Activated CD8-positive, alpha-beta T cell treated with anti-CD3 and anti-CD28 coated beads, Interleukin-2, amount 10 ng/mL, durations not matched to agents 7 days and 5 days (primary cell): ENCODE measurements at places on chromosomes 6 and 20.

DNA sequence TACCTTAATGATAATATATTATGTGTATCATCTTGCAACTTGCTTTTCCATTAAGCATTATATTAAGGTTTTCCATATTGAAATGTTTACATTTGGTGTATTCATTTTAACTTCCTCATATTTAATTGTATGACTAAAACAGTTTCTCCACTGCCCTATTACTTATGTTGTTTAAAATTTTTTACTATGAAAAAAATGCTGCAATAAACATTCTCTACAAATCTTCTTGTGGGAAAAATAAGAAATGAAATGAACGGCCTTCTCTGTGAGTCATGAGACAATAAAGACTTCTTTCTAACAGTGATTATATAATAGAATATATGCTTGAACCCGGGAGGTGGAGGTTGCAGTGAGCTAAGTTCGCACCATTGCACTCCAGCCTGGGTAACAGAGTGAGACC is 25.5 kb downstream of the FASTKD5 start:
- DNase-seq: no peak

DNA sequence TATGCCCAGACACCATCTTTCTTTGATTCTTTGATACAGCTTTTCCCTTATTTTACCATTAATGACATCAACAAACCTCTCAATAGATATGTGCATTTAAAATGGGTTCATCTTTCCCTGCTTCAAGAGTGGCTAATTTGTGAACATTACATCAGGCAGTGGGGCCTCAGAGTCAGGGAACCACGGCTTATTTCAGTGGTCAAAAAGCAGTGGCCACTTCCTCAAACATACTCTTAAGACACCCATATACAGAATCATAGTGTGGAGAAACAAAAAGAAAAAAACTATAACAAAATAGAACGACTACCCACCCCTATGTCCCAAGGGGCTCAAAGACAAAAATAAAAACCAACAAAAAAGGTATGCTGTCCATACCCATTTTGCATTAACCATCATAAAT is 12.9 kb downstream of the SALL4 start:
- DNase-seq: no peak

GRCh38 chr6:53020005-53020744 is 25.1 kb upstream of the GSTA4 start:
- no peak for DNase-seq

- DNase-seq: no peak
Observed at GRCh38 chr6:3811191-3811590, 38.0 kb upstream of the FAM50B start.

- no peak for DNase-seq
Observed at GRCh38 chr6:156762547-156762946, 14.6 kb upstream of the ARID1B start.

- peak; percentile 93 for DNase-seq
Observed at GRCh38 chr6:107674995-107675738, 148.9 kb downstream of the SCML4 start.

GRCh38 chr6:7108196-7108963 is 619 bp downstream of the RREB1 start:
- DNase-seq: peak; percentile 59

DNA sequence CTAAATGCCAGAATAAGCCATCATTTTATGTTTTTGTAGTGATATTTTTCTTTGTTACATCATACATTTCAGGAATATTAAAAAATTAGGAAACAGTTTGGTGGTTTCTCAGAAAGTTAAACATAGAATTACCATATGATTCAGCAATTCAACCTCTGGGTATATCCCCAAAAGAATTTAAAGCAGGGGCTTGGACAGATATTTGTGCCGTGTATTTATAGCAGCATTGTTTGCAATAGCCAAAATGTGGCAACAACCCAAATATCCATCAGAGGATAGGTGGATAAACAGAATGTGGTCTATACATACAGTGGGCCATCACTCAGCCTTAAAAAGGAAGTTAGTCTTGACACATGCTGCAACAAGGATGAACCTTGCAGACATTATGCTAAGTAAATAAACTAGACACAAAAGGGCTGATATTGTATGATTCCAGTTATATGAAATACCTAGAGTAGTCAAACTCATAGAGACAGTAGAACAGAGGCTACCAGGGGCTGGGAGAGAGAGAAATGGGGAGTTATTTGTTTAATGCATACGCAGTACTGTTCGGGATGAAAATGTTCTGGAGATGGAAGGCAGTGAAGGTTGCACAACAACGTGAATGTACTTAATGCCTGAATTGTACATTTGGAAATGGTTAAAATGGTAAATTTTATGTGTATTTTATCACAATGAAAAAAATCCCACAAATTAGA is 18.9 kb upstream of the TRAF3IP2 start:
- DNase-seq: no peak

DNA sequence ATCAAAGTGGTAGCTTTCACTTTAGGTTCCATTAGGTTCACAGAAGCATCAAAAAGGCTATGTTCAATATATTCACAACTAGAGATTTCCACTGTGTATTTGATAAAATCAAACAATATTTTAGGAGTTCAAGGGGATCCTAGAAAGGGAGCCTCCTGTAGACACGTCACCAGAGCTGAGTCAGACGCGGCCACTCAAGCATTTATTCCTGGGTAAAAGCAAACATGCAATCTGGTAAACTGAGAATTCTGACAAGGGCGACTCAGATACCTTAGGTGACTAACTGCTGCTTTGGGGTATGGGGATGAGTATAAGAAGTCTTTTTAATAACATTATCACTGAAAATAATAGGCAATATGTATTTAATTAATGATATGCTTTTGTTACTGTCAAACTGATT is 118.7 kb upstream of the HMGN3 start:
- DNase-seq: no peak

DNA sequence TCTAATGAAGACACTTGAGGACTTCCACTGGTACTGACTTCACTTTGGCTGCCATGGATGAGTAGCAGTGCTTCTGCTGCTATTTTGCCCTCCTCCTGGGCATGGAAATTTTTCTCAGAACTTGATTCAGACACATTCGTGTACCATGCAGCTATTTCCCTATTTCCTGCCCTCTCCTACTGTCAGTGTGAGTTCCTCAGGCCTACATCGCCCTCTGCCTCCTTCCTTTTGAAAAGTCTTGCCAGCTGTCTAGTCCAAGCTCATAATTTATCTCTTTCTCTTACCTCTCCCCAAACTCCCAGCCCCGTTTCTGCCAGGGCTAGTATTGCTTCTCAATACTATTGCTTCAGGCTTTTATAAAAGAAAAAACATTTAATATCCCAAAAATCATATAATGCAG is 470.2 kb downstream of the ADGRB3 start:
- no peak for DNase-seq

- DNase-seq: no peak
Observed at GRCh38 chr6:154408891-154409500, 52.4 kb upstream of the IPCEF1 start.

DNA sequence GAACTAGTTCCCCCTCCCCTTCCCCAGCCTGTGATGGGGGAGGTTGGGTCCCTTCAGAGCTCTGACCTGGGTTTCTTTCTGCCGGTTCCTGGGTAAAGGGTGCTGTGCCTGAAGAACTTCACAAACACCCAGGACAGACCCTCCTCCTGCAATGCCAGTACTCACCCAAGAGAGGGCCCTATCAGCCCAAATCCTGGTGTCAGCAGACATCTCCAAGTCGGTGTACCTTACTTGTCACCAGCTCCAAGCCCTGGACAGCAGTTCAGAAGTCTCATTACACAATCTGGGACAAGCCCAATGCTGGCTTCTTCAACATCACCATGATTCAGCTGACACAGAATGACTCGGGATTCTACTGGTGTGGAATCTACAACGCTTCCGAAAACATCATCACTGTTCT is 467 bp downstream of the TREML4 start:
- DNase-seq: no peak

GRCh38 chr6:10410207-10411050 is 4.4 kb downstream of the TFAP2A start:
- DNase-seq: no peak

DNA sequence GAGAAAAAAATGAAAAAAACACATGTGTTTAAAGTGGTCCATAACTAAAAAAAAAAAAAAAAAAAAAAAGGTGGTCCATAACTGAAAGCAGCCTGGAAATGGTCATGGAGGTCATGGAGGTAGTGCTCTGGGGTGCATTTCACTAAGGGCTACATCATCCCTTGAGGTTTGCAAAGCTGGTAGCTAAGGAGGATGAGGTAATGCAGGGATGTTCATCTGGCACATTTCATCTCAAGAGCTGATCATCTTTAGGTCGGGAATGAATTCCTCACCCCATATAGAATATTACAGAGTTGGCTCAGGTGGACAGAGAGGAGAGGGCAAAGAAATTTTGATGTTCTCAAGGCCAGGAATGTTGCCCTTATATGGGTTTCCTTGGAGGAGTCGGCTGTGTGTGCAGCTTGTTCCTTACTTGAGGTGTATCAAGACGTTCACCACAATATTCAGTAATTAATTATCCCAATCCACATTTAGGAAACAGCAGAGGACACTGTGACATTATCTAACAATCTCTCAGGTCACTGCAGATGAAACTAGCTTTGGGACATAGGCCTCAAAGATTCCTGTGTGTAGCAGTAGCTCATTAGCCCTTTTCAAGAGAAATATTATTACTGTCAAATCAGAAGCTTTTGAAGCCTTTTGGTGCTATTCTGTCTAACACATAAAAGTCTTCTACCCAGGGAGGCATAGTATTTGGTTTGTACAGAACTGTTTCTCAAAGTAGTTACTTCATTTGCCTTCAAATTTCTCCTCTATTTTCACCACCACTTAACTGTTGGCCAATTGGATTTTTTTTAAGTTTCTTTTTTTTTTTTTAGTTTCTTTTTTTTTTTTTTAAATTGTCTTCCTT is 46.8 kb downstream of the CYP24A1 start:
- no peak for DNase-seq

- no peak for DNase-seq
Observed at GRCh38 chr6:123812621-123813020, 9.0 kb downstream of the NKAIN2 start.

DNA sequence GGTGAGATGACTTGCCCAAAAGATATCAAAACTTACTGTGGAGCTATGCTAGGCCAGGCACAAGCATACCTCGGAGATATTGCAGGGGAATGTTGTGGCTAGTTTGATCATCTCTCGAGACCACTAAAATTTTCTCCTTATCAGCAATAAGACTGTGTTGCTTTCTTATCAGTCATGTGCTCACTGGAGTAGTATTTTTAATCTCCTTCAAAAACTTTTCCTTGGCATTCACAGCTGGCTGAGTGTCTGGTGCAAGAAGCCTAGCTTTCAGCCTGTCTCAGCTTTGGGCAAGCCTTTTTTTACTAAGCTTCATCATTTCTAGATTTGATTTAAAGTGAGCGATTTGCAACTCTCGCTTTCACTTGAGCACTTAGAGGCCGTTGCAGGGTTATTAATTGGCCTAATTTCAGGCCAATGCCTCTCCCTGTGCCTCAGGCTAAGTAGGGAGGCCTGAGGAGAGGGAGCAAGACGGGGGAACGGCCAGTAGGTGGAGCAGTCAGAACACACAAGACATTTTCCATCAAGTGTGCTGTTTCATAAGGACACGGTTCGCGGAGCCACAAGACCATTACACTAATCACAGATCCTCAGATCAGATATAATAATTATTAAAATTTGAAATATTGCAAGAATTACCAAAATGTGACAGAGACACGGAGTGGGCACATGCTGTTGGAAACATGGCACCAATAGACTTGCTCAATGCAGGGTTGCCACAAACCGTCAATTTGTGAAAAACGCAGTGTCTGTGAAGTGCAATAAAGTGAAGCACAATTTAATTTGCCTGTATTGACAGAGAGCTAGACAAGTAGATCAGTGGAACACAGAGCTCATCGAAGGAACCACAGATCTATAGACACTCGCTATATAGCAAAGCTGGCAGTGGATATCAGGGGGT is 106.8 kb upstream of the SIRPG start:
- peak; percentile 77 for DNase-seq

- DNase-seq: no peak
Observed at GRCh38 chr20:52172392-52173047, 19.1 kb downstream of the ZFP64 start.

DNA sequence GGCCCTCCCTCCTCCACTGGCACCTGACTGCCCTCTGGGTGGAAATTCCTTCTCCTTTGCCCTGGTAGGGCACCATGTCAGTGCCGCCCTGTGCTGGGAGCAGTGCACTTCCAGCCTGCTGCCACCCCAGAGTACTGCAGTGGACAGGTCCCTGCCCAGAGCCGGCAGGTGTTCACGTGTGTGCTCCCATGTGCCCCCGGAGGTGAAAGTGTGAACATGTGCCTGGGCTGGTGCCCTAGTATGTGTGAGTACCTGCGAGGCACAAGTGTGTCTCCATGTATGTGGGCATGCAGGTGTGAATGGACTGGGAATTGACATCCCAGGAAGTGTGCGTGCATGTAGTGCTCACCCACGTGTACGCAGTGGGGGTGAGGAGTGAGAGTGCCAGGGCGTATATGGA is 29.4 kb downstream of the SDCBP2 start:
- peak; percentile 49 for DNase-seq

GRCh38 chr20:57872816-57873409 is 163.1 kb upstream of the PMEPA1 start:
- DNase-seq: no peak

- peak; percentile 97 for DNase-seq
Observed at GRCh38 chr20:325045-325888, at the start of gene SOX12. Gene SOX12 (plus strand): TSS chr20:325552. CDS start chr20:325925, 373 bp downstream.

GRCh38 chr20:13865156-13865555 is 80.3 kb downstream of the NDUFAF5 start:
- DNase-seq: no peak

DNA sequence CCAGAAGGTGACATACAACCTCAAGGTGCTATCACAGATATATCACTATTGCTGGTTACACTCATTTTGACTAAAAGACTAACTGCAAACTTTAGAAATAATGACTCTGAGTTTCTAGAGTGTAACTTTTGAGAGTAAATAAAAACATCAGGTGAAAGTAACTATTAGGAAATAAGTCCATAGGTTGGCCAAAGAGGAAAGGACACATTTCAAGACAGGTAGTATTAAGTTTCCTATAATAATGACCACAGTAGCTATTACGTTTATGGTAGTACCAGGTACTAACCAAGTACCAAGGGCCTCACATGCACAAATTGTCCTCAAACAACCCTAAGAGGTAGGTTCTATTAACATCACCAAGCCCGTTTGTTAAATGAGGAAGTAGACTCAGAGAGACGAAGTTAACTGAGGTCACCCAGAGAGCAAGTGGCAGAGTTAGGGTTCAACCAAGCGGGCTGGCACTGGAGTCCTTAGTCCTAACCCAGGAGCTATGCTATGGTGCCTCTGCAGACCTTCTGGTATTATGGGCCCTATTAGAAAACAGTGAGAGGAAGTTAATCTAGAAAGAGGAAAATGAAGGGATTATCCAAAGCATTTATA is 36.8 kb downstream of the HEBP2 start:
- DNase-seq: no peak
